T-cell (primary cell): ENCODE measurements at places on chromosomes 7 and 10. TPM values are rescaled to one million over a fixed set of nuclear protein-coding genes. Genes with fewer than 3 reads are reported as not detected.

Gene ORAI2
- 47.5 TPM for total RNA-seq

Gene TMEM270
- total RNA-seq: not detected

Gene NODAL
- not detected for total RNA-seq

Gene NUTM2E
- 0.10 TPM for total RNA-seq

Gene GFRA1
- total RNA-seq: 0.03 TPM

Gene CXCL12
- total RNA-seq: not detected

Gene ITIH5
- 0.22 TPM for total RNA-seq

Gene SMARCD3
- 9.1 TPM for total RNA-seq

Gene IRF5
- 5.0 TPM for total RNA-seq

Gene PLEKHS1
- not detected for total RNA-seq

Gene AMPH
- total RNA-seq: not detected

Gene LRRD1
- total RNA-seq: not detected

Gene STK31
- total RNA-seq: 0.50 TPM

Gene ARMS2
- not detected for total RNA-seq

Gene SCART1
- 12.1 TPM for total RNA-seq

Gene AKR1D1
- total RNA-seq: not detected

Gene AEBP1
- total RNA-seq: 23.1 TPM

Gene ARID5B
- 34.0 TPM for total RNA-seq

Gene SPDYE8
- not detected for total RNA-seq

Gene SLC26A5
- total RNA-seq: 0.22 TPM

Gene ASIC3
- 9.8 TPM for total RNA-seq

Gene PNLIP
- total RNA-seq: not detected

Gene NKX1-2
- total RNA-seq: not detected

Gene LAMB1
- 0.56 TPM for total RNA-seq

Gene PIP
- not detected for total RNA-seq

Gene MSMB
- not detected for total RNA-seq

Gene PRSS1
- 23.7 TPM for total RNA-seq
